ENCODE measurements at places on chromosomes 2 and 18. TPM values are rescaled to one million over a fixed set of nuclear protein-coding genes. Genes with fewer than 3 reads are reported as not detected.

GRCh38 chr2:130261099-130261498 lies 62.9 kb upstream of the TUBA3E start:
- DNase-seq, result no peak

- peak; percentile 20 for DNase-seq
Measured at GRCh38 chr18:6521803-6522418, 107.2 kb upstream of the L3MBTL4 start.

DNA sequence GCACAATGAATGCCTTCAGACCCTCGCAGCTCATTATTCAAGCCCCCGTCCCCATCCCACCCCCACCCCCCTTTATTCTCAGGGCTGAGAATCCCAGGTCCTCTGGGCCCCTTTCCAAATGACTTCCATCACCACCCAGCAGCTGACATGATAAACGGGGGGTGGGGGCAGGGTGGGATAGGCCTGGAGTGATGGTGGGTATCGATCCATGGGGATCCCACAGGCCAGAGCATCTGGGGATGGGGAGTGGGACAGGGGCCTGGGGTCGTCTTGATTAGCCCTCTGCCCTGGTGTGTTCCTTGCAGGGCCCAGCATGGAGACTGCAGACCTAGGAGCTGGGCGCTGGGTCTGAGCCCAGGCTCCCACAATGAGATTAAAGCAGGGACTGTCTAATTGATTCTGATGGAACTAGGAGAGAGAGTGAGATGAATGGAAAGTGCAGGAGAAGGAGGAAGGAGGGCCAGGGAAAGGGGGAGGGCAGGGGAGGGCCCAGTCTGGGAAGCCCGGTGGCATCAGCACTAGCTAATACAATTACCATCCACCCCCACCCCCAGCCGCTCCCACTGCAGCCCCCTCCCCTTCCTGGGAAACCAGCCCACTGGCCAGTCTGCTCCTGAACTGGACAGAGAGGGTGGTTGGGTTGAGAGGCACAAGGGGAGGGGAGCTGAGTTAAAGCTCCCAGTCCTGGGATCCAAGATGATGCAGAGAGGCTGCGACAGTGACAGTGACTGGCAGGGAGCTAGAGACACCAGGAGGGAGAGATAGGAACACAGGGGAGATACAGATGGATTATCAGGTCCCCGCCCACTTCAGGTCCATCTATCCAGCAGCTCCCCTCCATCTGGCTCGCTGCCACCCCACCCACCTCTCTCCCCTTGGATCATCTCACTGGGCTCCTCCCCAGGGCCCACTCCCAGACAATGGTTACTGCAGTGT lies 13.1 kb upstream of the TNS1 start:
- DNase-seq, result no peak

- no peak for DNase-seq
Measured at GRCh38 chr2:23323917-23324680, 60.9 kb upstream of the KLHL29 start.

Gene KCNG2
- total RNA-seq, result not detected

- DNase-seq, result no peak
Measured at GRCh38 chr2:85760872-85761271, 7.1 kb downstream of the ATOH8 start.

Gene TET3
- 9.9 TPM for total RNA-seq

Gene NOSTRIN
- 1.6 TPM for total RNA-seq

DNA sequence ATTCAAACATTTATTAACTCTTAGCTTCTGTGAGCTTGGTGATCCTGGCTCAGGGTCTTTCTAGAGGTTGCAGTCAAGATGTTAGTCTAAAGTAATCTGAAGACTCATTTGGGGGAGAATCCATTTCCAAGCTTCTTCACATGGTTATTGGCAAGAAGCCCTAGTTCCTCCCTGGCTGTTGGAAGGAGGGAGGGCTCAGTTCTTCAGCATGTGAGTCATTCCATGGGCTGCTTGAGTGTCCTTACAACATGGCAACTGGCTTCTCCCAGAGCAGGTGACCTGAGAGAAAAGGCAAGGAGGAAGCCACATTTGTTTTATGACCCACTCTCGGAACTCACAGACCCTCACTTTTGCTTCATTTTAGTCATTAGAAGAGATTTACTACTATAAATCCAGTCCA lies 10.6 kb upstream of the C2orf74 start:
- peak; percentile 42 for DNase-seq

- DNase-seq, result no peak
Measured at GRCh38 chr2:11788461-11789124, 42.2 kb downstream of the LPIN1 start.

DNA sequence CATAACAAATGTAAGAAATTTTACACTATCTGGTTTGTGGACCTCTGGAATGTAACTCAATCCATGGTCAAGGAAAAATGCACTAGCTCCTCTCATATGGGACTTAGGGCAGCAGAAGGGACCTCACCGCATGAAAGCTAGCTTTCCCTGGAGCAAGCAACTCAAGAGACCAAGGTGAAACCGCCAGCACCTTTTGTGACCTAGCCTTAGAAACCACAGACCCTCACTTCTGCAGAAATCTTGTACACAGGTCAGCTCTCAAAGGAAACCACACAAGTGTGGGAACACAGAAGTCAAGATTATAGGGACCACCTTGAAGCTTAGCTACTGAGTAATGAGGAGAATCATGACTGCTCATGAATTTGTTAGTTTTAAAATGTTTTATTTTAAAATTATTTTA lies 222.5 kb downstream of the DLGAP1 start:
- no peak for DNase-seq

DNA sequence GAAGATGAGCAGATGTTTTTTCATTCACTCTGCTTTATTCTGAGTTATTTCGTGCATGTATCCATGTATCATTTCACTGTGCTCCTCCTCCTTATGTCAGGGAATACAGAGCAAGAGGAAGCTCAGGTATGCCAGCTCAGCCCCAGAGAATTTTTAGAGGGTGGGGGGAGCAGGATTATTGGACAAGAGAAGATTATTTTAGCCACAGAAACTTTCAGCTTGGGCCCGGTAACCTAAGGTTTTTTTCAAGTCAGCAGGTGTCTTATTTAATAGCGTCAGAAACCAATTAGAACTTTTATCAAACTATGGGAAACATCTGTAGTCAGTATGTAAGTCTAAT lies 232.9 kb upstream of the SIX3 start:
- no peak for DNase-seq

DNA sequence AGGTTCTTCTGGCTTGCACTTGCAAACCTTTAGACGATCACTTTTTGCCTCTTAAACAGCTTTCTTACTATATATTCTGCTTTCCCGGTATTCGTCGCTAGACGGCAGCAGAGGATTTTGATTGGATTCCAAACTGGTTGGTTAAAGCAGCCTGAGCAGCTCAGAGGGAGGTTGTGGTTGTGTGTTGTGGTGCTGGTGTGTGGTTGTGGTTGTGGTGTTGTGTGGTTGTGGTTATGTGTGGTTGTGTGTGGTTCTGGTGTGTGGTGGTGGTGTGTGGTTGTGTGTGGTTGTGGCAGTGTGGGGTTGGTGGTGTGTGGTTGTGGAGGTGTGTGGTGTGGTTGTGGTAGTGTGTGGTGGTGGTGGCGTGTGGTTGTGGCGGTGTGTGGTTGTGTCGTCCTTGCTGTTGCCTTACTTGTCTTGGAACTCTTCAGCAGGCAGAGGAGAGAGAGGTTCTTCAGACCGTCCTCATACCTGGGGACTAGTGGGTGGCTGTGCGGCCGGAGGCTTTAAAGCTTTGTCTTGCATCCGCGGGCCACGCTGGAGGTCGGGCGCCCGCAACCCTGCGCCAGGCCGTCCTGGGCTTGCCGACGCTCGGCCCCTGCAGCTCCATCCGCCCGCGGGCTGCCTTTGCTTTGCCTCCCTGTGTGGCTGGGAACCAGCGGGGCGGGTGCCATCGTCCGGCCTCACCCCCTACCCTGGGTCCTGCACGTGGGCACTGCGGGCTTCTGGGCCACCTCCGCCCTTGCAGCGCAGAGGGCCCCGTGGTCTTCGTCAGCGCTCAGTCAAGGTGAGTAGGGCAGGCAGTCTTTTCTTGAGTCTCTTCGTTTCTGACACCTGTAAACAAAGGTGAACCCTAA lies 190.8 kb downstream of the ARHGAP28 start:
- DNase-seq, result peak; percentile 64

Data from A172 (cell line).